ENCODE measurements at places on chromosomes 13 and 19.

- no peak for DNase-seq
Observed at GRCh38 chr13:93721483-93721882, 494.9 kb downstream of the GPC6 start.

DNA sequence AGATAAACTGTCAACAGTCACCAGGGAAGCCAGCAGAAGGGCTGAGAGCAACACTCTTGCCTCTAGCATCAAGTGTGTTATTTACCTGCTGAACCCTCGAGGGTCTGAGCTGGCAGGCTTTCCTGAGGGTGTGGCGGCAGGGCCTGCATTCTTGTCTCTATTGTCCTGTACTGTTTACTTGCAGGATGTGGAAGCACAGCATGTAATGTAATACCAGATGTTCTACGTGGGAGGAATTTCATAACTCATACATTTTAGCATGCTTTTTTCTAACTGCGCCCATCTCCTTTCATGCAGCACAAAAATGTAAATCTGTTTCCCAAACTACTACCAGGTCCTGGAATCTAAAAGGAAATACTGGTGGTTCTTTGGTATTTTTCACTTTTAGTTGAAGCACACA is 153.1 kb downstream of the RGCC start:
- no peak for DNase-seq

DNA sequence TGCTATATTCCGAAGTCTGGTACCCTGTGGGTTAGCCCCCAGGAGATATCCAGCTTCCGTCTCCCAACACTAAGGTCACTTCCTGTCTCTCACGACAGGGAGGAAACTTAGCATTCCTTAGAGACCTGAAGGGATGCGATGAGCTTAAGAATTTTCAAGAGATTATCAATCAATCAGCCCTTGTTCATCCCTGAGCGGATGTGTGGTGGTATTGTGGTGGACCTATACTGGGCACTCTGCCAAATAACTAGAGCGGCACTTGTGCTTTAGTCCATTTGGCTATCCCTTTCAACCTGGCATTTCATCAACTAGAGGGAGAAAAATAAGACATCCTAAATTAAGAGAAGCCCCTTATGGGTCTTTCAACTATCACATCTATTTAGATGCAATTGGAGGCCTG is 30.9 kb upstream of the ZNF562 start:
- no peak for DNase-seq

GRCh38 chr13:86572115-86572514 is 772.9 kb upstream of the SLITRK6 start:
- no peak for DNase-seq

DNA sequence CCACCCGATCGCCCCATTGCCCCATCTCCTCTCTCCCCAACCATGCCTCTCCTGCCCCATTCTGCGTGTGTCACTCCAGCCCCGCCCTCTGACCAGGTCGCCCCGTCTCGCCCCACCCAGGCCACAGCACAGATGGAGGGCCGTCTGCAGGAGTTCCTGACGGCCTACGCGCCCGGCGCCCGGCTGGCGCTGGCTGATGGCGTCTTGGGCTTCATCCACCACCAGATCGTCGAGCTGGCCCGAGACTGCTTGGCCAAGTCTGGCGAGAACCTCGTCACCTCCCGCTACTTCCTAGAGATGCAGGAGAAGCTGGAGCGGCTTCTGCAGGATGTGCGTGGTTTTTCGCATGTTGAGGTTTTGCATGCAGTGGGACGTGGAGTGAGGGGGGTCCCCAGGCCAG is 26.2 kb downstream of the MAST3 start:
- DNase-seq, result no peak

GRCh38 chr13:106088085-106088484 is 447.4 kb downstream of the EFNB2 start:
- DNase-seq, result no peak

- DNase-seq, result no peak
Observed at GRCh38 chr19:51096473-51097165, 11.6 kb downstream of the CTU1 start.

DNA sequence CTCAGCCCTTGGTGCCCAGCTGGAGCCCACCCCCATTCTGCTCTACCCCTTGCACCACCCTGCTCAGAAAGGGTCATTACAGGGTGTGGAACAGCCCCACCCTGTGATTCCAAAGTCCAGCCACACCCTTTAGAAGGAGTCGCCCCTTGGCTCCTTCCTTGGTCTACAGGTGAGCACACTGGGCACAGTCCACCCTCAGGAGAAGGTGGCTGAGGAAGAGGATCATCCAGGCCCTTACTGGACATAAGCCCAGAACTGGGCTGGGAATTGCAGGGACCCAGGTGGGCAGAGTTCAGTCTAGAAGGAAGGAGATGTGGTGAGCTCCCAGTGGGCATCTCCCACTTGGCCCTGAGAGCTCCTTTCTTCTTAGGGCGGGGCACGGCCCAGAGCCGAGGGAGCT is 8.6 kb downstream of the SLC46A3 start:
- no peak for DNase-seq

GRCh38 chr13:105165449-105166125 is 1369.9 kb downstream of the EFNB2 start:
- DNase-seq, result no peak

DNA sequence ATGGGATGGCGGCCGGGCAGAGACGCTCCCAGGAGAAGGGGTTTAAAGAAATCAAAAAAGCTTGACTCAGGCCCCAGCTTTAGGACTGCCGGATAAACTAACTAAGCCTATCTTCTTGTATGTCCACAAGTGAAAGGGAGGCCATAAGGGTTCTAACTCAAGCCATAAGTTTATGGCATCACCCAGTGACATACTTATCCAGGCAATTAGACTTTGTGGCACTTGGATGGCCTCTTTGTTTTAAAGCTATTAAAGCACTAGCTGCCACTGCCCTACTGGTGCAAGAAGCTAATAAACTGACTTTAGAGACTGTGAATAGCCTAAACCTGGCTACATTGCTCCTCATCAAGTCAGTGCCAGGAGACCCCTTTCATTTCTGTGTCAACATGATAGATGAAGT is 102.0 kb downstream of the ZNF429 start:
- no peak for DNase-seq

DNA sequence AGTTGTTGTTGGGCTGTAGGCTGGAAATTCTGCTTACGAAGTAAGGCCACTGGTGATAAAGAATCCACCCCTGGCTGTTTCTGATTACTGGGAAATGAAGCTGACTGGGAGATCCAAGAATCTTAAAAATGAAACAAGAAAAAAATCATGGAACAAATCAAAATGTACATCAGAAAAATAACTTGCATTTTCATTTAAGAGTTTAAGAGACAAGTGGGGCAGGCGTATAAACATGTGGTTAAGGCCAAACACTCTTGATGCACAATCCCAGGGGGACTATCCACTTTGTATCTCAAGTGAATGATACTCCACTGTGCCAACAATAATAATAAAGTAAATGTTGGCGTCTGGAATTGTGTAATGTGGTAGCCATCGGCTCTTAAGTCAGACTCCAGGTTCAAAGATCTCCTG is 24.6 kb downstream of the ZMYM5 start:
- no peak for DNase-seq

DNA sequence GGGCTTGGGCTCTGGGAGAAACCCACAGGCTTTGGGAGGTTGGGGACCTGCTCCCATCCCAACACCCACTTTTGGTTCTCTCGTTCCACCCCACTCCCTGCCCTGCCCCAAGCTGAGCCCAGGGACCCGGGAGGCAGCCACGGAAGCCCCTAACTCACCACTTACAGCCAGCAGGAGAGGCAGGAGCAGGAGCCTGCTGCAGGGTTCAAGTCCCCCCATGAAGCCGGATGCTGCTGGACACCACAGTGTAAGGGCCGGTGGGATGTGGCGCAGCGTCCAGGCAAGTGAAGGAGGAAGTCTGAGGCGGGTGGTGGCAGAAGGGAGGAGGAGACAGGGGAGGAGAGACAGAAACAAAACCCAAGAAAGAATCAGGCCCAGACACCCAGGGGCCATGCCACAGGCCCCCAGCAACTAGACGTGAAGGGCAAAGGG is at the start of gene TYROBP:
TSS of gene TYROBP (minus strand) at position 286 of the 432 bp plus-strand sequence. CDS start at position 219, 67 bp downstream.
- no peak for DNase-seq

DNA sequence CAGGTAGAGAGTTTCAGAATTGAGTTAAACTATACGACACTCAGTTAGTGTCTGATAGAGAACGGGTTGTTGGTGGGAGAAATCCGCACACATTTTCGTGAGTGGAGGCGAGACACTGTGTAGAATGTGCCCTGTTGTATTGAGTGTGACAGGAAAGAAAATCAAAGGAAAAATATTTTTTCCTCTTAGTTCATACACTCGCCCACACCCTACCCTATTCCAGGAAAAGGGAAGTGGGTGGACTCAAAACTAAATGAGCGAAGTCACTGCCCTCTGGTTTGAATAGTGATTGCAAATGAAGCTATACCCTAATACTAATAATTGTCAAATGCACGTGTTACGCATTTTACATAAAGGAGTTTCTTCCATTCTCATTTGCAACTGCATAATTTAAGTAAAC is 2.0 kb downstream of the ZNF347 start:
- DNase-seq, result no peak

DNA sequence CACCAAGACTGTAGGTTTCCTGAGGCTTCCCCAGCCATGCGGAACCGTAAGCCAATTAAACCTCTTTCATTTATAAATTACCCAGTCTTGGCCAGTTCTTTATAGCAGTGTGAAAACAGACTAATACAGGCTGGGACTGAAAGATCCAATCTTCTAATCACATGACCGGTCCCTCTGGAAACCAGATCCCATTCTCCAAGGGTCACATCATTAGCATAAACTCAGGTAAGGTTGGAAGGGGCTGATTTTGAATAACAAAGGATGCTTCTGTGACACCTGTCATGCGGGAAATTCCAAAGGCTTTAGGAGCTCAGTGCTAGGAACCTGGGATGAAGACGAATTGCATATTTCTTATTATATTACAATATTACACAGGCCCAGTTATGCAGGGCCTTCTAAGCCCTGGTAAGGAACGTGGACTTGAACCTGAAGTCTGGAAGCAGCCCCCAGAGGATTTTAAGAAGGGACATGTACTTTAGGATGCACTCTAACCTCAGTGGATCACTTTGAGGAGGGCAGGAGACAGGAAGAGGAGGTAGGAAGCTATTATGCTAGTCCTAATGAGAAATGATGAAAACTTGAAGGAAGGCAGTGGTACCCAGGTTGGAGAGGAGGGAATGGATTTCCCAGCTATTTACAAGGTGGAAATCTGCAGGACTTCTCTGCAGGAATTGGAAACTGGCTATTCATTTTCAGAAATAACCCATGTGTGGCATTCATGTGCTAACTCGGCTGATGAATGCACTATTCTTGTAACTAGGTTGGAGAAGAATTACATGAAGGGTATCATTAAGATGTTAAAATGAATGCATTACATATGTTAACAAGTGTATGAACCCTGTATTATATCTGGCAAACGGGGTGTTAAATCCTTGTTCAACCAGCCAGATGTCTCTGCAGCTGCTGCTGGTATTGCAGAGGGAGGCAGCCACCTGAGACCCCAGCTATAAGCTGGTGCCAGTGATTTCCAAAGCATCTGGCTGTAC is 19.3 kb downstream of the TNFSF11 start:
- no peak for DNase-seq

DNA sequence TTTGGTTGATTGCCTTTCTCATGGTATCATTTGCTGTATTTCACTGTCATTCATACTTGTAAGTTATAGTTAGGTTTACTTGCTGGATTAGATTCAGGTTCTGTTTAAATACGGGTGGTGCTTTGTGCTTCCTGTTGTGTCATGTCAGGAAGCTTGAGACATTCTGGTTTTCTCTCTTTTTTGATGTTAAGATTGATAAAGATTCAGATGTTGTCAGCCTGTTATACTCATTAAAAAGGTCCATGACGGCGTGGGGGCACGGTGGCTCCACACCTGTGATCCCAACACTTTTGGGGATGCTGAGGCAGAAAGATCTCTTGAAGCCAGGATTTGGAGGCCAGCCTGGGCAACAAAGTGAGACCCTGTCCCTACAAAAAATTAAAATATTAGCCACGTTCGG is 45.7 kb downstream of the NAA16 start:
- no peak for DNase-seq
